Activated naive CD4-positive, alpha-beta T cell treated with Interleukin-2 at 50 U/mL for 16 hours (primary cell): ENCODE measurements at places on chromosomes 7 and 10.

GRCh38 chr10:105834261-105835059, 1193.4 kb downstream of the SORCS3 start:
- DNase-seq: no peak

- no peak for DNase-seq
Observed at GRCh38 chr7:3548815-3549214, 247.8 kb downstream of the SDK1 start.

DNA sequence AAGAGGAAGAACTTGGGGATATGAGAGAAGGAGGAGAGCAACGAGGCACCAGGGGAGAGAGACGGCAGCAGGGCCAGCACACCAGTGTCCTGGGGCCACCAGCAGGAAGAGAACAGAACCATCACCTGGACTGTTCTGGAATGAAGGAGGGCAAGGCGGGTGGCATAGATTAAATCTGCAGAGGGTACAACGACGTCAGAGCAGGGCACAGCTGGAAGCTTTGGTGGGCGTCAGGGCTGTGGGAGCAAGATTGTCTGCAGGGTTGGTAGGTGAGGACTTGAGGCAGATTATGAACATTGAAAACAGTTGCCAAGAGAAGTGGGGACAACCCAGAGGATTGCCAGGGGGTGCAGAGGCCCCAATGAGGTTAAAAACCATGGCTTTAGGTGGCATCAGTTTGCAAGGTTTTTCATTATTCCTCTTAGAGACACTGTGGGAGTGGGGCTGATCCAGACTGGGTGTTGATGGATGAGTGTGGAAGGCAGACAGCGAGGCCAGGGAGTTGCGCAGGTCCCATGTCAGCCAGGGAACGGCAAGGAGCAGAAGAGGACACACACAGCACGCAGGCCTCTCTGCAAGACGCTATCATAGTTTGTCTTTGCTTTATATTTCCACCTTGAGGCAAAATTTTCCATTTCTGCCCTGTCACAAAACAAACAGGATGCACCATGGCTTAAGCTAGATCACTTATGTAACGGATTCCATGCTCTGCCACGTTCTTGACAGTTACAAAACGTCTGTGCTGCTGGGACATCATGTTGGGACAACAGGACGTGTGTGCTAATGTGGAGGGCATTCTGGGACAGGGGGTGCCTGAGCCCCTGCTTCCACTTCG, 52.5 kb upstream of the LEP start:
- DNase-seq: no peak

GRCh38 chr10:42654419-42654818, 16.0 kb upstream of the ZNF33B start:
- DNase-seq: no peak

GRCh38 chr7:25802057-25802456, 349.9 kb upstream of the NFE2L3 start:
- no peak for DNase-seq

GRCh38 chr10:30057421-30057841, 2.0 kb downstream of the JCAD start:
- no peak for DNase-seq

- DNase-seq: no peak
Observed at GRCh38 chr7:102395592-102395872, 631 bp upstream of the PRKRIP1 start.

DNA sequence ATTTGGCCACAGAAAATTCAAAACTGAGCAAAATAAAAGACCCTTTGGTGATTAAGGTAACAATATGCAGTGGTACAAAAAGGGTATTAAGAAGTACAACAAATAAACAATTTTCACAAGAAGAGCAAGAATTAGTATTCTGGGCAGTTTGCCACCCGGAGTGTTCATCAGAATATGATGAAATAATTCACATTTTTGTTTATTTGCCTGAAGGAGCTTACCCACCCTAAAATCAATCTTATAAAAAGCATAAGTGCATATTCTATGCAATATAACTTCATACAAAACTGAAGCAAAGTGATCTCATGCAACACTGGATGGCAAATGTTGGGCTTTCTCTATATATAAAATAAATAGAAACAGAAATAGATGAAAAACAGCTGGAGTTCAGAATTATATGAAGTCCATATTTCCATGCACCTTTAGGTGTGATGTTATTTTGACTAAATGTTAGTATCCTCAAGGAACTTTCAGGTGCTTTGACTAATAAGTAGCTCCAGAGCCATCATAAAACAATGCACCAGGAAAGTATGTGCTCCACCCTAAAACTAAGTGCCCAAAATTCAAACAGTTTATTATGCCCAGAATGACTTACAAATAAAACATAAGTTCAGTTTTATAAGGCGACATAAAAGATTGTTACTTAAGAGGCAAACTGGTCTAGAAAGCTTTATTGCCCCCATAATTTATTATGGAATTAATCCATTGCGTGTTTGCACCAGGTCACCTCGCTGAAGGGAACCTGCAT, 474.3 kb downstream of the SEMA3D start:
- no peak for DNase-seq

DNA sequence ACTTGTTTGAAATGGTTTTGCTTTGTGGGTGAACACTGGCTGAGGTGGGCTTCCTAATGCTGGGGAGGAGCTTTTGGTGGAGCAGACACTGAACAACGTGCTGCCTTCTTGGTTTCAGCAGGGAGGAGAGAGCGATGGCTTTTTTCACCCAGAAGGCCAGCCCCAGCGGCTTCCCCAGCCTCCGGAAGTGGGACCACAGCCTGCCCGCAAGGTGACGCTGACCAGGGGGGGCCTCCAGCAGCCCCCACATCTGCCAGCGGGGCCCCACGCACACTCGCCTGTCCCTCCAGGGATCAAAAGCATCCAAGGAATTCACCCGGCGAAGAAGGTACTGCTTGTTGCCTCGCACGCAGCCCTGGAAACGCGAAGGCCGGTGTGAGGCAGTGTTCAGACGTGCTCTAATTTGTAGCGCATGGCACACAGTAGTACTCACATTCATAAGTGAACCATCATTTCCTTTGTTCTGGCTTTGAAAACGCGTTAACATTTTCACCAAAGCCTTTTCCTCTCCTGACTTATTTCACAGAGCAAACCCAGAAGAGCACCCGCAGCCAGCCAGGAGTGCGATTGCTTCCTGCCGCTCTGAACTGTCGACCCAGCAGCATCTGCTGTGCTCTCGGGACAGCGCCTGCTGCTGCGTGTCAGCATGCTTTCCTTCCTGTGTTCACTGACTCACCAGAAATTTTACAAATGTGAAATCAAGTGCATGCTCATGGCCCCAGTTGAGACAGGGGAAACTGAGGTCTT, 48.4 kb downstream of the SHH start:
- DNase-seq: peak; percentile 50

GRCh38 chr7:157528785-157529341, 192.1 kb downstream of the DNAJB6 start:
- no peak for DNase-seq

- no peak for DNase-seq
Observed at GRCh38 chr7:47484923-47485639, 96.8 kb downstream of the TNS3 start.

- no peak for DNase-seq
Observed at GRCh38 chr7:44738051-44738723, 10.5 kb upstream of the ZMIZ2 start.

GRCh38 chr7:108503112-108504026, 22.6 kb downstream of the PNPLA8 start:
- no peak for DNase-seq

DNA sequence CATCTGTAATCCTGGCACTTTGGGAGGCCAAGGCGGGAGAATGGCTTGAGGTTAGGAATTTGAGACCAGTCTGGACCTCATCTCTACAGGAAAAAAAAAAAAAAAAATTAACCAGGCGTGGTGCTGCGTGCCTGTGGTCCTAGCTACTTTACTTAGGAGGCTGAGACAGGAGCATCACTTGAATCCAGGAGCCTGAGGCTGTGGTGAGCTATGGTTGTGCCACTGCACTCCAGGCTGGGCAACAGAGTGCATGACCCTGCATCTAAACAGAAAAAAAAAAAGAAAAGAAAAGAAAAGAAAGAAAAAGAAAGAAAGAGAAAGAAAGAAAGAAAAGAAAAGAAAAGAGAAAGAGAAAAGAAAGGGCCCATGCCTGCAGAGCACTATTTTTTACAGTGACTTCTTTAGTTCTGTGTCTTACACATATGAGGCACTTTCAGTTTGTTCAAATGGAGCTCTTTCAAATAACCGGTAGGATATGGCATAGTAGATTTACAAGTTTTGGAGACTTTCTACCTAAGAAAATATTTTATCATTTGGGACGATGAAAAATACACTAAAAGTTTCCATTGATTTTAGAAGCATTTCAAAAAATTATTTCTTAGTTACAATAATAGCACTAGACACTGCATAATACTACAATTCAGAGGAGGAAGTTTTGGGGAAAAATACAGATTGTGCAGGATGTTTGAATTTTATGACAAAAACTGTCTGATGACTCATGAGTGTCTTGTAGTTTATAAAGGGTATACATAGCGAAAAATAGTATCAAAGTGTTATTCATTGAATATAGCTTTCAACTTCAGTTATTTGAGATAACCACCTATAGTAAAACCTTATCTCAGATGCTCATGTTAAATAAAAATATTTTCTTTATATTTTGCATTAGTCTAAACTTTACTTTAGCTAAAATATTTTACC, 75.9 kb downstream of the MDFIC start:
- DNase-seq: no peak

- DNase-seq: no peak
Observed at GRCh38 chr10:109886037-109886780, 37.1 kb downstream of the XPNPEP1 start.

GRCh38 chr10:90992462-90992861, 71.6 kb upstream of the ANKRD1 start:
- DNase-seq: no peak

DNA sequence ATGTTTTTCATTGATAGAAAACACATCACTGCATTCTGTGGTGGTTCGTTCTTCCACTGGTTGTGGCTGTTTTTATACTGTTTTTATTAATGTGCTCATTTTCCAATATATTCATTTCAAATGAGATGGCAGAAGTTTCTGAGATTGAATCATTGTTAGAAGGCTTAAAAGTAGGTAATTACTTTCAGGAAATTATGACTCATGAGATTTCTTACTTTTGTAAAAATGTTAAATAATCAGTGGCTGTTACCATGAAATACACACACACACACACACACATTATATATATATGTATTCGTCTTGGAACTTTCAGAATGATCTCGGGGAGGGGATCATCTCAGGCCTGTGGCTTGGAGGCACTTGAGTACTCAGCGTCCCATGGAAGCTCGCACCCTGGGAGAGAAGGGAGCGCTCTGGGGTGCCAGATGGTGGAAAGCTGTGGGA, 66.1 kb downstream of the ZMYND11 start:
- no peak for DNase-seq

- DNase-seq: no peak
Observed at GRCh38 chr10:86100581-86101061, 266.0 kb downstream of the GRID1 start.

DNA sequence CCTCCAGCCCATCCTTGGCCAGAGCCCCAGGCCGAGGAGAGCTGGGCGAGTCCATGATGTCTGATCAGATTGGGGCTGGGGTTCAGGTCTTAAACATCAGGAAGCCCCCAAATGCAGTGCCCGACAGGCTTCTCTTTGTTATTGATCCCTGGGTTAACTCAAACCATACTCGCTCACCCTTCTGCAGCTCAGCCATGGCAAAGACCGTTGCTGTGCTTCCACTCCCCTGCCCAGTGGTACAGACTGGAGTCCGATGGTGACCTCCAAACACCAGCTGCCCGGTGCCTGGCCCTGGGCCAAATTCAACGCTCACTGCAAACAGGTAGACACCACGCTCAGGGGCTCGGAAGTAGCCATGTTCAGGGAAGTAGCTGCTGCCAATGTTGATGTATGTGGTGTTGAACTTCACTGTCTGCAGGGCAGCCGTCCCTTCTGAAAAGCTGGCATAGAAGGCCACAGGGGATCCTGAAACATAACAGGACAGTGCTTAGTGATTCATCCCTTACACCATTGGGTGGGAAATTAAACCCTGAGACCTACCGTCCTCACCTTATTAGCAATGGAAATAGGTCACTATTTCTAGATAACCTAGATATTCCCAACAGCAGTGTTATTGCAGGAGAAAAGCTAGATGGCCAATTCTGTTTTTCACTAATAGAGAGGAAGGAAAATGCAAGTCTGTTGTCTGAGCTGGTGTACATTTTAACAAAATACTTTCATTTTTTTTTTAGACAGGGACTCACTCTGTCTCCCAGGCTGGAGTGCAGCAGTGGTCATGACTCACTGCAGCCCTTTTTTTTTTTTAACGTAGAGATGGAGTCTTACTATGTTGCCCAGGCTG, 20.5 kb downstream of the MMRN2 start:
- no peak for DNase-seq

DNA sequence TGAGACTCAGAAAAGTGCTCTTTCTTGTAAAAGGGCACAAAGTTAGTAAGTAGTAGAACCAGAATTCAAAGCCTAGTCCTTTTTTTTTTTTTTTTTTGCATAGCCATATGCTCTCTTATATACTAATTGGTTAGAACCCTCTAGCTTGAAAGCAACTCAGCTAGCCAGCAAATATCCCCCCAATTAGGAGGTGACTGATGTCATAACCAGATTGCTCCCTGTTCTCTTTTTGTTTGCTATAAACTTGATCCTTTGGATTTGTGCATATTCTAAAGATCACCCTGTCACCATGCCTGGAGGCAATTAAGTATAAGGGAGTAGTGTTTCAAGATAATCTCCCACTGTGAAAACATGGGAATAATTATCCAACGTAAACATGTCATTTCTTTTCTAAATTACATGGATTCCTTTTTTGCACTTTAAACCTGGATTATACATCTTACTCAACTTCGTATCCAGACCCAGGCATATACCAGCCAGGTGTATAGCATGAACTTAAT, 963.4 kb downstream of the CNTNAP2 start:
- no peak for DNase-seq

DNA sequence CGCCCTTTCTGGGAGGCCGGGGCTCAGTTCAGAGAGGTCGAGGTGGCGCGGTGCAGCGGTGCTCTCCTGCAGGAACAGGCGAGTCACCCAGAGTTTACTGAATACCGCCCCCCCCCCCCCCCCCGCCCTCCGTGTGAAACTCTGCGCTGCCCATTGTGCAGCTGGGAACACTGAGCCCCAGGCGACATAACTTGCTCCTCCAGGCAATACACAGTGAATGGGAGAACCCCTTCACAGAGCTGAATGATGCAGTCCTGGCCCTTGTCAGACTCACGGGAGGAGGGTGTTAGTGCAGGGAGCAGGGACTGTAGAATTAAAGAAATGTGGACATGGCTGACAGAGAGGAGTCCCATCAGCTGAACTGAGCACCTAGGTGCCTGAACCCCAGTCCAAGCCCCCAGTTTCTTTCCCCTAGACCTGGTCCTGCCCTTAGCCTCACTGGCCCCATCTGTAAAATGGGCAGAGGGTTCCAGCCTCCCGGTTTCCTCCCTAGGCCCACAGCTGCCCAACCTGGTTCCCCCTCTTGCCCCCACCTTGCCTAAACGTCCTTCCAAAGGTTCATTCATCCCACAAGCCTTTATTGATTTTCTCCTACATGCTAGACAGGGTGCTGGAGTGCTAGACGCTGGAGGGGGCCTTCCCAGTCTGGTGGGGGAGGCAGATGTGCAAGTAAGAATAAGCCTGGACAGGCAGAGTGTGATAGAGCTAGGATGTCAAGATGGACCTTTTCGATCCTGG, 869 bp upstream of the LOXL4 start:
- no peak for DNase-seq

GRCh38 chr7:29795696-29796580, 10.4 kb upstream of the WIPF3 start:
- no peak for DNase-seq

- DNase-seq: no peak
Observed at GRCh38 chr7:84251277-84251781, 56.7 kb upstream of the SEMA3A start.
